ENCODE measurements at places on chromosomes 3 and 15. TPM values are rescaled to one million over a fixed set of nuclear protein-coding genes. Genes with fewer than 3 reads are reported as not detected.

DOCK3 gene
- total RNA-seq: 0.05 TPM

TMOD2 gene
- 5.7 TPM for total RNA-seq

IMPG2 gene
- total RNA-seq: 0.52 TPM

SST gene
- total RNA-seq: 1.3 TPM

TGM5 gene
- total RNA-seq: 0.19 TPM

GRCh38 chr15:64781299-64781698, 5.9 kb upstream of the RBPMS2 start:
- DNase-seq: no peak

GRCh38 chr15:47470983-47471382, 246.3 kb upstream of the SEMA6D start:
- no peak for DNase-seq

DNA sequence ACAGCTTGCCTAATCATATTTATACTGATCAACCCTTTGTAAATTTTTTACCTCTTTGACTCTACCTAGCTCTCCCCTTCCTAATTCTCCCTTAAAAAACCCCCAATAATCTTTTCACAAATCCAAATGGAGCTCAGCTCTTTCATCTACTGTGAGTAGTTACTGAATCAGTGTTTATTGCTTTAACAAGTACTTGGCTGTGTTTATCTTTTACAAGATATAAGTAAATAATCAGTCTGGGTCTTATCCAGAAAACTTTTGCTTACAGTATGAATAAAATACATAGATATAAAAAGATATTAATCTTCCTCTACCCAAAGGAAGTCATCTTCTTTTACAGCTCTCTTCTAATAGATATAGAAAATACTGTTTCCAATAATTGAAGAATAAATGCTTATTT, 366.4 kb downstream of the RAP2B start:
- no peak for DNase-seq

GRCh38 chr3:136685882-136686281, 66.3 kb downstream of the STAG1 start:
- DNase-seq: no peak

DNA sequence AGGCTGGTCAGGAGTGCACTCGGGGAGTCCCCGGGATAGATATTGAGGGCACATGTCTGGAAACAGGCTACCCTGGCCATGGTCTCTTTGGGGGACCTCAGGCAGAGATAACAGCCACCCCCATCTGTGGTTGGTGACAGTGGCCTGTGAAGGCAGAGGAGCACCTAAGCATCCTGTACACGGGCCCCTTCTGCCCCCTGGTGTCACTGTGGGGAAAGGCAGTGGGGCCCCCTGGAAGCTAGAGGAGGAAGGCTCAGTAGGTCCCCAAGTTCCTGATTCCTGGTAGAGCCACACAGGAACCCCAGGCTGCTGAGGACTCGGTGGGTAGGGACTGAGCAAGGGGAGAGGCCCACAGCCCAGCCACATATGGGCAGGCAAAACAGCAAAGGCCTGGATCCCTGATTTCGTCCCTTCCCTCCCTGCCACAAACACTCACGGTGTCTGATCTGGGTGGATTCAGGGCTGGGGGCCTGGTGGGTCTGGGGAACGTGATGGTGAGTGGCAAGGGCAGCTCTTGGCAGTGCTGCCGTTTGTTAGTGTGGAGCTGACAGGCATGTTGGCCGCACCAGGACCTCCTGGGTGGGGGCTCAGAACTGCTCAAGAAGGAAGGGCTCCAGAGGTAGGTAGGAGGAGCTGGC, 14.1 kb upstream of the CXCR6 start:
- peak; percentile 70 for DNase-seq

GRCh38 chr15:25092661-25093060, 137.9 kb downstream of the SNRPN start:
- DNase-seq: no peak

- DNase-seq: peak; percentile 33
Measured at GRCh38 chr15:79007066-79007465, 62.2 kb upstream of the CTSH start.

GRCh38 chr15:64152507-64153387, 1.2 kb downstream of the SNX22 start:
- no peak for DNase-seq
